ENCODE measurements at places on chromosomes 6 and 20.
A peak's percentile ranks its signal among the peaks of the same experiment; 100 is the strongest.

DNA sequence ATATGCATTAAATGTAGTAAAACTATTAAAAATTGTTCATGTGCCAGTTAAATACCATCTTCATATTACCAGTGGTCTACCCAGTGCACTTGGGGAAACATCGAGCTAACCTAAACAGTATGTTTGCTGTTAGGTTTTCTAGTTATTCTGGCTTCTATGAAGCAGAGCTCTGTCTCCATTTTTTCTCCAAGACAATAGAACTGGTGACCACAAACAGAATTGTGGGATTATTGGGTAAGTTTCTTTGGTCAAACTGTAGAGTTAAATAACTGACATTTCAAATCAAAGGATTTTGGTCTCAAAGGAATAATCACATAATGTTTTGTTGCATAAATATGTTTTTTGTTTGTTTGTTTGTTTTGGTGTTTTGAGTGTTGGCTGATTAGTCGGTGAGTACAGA, 40.5 kb upstream of the EDN3 start:
- no peak for DNase-seq

DNA sequence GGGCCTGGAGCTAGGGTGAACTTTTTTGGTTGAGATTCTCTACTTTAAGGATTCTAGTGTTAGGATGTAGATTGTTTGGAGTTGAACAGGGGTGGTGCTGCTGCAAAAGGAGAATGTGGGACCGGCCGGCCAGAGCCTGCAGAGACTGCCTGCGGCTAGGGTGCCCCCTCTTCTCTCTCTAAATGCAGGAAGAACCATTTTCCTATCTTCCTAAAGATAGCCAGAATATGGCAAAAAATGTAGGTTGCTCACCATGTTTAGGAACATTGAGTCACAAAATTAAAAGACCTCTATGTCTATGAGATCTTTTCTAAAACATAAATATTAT, 39.5 kb downstream of the BICRAL start:
- no peak for DNase-seq

DNA sequence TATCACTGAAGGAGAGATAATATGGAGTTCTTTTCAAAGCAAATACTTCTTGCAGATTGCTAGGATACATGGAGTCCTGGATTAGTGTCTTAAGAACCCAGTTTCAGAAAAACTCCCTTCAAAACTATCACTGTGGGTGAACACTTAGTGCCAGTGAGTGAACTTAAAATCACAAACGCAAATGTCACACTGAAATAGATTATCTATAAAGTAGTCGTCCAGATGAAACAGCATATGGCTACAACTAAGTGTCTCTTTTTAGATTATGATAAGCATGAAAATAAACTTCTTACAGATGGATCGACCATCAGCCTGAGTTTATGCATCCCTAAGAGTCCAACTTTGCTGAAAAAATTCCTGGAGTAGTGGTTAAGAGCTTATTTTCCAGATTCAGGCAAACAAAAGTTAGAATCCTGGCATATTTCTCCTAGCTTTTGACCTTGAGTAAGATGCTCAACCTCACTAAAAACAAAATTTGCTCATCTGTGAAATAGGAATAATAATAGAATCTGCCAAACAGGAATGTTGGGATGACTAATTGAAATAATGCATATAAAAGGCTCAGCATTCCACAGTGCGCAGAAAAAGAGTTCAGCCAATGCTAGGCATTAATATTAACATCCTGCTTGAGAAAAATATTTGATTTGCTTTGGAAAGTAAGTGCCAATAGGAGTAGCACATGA, 70.4 kb downstream of the DOK5 start:
- no peak for DNase-seq

DNA sequence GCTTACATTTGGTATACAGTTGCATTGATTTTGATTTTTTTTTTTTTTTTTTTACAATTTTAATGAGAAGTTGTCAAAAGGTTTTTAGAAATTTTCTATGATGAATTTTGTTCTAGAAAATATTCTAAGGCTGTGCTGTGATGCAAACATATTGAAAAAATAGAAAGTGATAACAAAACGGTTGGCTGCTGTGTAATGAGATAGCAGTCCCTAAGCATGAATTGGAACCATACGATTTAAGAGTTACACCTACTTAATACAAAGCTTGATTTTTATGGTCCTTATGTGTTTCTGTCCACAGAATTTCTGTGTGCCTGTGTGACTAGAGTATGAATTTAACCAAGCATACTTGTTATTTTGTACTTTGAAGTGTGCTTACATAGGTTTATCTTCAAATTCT, 12.1 kb downstream of the HIVEP1 start:
- no peak for DNase-seq

DNA sequence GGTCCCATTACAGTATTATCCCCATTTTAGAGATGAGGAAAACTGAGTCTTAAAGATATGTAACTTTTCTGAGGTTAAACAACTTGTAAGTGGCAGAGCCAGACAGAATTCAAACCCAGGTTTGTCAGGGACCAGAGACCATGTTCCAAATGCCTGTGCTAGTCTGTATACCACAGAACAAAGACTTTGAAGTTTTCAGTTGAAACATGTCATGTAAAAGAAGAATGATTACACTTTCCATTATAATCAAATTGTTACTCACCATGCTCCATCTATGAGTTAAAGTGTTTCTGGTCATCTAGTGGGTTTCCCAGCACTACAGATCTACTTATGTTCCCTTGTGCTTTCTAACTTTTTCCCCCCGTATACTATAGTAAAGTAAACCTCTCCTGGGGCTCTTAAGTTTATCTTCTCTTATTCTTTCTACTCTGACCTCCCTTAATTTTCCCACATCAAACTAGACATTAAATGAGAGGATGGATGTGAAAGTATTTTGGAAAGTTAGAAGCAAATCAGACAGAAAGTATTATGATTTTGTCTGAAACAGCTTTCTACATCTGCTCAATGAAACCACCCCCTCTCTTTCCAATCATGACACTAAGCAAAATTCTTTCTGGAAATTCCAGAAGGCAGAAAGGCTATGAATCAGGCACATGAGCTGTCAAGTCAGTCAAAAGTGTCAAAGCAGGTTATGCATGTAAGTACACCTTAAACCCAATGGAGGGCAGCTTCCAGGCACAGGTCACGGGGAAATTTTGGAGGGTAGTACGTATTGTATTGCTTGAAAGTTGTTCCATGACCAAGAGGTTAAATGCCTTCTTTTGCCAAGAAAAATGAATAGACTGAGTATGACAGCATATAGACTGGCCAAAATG, 132.7 kb upstream of the MAP3K7 start:
- DNase-seq, result no peak

DNA sequence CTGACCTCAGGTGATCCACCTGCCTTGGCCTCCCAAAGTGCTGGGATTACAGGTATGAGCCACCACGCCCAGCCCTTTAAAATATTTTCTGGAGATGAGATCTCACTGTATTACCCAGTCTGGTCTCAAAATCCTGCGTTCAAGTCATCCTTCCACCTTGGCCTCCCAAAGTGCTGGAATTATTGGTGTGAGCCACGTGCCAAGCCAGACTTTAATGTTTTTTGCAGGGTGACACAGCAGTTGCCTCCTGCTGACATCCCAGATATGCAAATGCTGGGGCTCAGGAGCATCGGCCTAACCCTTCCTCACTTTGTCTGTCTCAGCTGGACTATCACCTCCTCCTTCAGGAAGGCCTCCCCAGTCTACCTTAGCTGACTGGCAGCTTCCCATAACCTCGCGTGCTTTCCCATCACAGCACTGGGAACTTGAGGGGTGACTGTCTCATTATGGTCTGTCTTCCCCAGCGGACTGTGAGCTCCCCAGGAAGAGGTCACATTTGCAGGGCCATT, 14.3 kb upstream of the ID1 start:
- no peak for DNase-seq

- no peak for DNase-seq
These were observed 382.3 kb downstream of the ESR1 start for GRCh38 chr6:152189736-152190135.

GRCh38 chr6:149150801-149151398, 166.6 kb upstream of the TAB2 start:
- peak; percentile 46 for DNase-seq

DNA sequence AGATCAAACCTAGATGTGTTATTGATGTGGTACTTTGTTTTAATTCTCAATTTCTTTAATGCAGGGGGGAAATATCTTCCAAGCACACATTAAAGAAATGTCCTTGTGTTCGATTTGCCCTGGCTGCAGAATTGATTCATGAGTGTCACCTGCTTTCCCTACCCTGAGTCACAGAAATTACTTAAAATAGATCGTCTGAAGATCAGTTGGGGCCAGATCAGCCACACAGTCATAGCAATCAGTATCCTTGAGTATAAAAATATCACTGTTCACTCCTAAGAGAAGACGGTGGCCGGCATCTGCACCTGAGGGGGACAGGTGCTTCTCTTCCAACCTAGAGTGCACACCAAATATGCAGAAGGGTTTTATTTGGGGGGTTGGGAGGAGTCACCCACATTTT, 115.2 kb upstream of the RIN2 start:
- no peak for DNase-seq

- no peak for DNase-seq
These were observed 2.8 kb upstream of the MC3R start for GRCh38 chr20:56245761-56246160.

- no peak for DNase-seq
These were observed 50.3 kb upstream of the CDKAL1 start for GRCh38 chr6:20483887-20484497.

GRCh38 chr20:2524709-2525506, 11.5 kb upstream of the TMC2 start:
- peak; percentile 22 for DNase-seq

All from stimulated activated CD4-positive, alpha-beta T cell treated with anti-CD3 and anti-CD28 coated beads, TNF-alpha, amount 100 ng/mL, for 48 hours (primary cell).